ENCODE measurements at places on chromosomes 2 and 18.

DNA sequence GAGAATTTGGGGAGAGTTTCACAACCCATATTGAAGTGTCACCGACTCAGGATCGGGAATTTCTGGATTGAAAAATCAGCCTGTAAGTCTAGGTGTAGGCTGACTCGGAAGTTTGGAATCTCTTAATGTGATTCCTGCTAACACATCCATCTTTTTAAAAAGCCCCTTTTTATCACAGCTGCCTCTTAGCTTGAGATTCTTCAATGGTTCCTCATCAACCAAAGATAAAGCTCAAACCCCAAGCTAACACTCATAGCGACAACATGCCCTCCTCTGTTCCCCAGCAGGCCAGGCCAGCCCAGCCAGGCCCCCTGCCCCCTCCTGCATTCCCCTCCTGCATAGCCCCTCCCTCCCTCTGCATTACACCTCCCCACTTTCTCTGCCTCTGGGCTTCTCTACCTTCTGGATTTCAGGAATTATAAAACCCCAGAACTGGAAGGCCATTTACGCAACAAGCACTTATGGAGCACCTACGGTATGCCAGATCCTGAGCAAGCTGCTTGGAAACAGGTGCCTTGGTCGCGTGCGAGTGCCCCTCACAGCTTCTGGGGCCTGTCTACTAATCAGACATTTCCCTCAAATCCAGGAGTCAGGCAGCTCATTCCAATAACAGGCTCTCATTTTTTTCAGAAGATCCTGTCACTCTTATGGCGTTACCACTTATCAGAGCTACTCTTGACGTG lies 63.4 kb downstream of the EMX1 start:
- DNase-seq, result no peak

DNA sequence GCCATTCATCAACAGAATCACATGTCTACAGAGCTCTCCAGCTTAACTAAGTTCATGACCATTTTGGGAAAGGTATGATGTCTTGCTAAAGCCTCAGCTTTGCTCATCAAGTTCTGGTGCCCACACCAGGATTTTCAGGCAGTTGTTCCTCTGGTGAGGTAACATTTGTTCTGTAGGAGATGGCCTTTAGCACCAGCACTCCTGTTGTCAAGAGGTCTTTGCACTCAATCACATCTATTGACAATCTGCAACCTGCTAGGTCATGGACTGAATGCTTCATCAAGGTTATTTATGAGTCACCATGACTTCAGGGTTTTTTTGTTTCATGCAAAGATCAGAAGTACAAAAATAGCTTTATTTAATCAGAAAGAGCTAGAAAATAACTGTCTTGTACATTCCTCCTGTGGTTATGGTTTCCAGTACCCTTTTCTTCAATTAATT lies 36.6 kb upstream of the VIT start:
- no peak for DNase-seq

DNA sequence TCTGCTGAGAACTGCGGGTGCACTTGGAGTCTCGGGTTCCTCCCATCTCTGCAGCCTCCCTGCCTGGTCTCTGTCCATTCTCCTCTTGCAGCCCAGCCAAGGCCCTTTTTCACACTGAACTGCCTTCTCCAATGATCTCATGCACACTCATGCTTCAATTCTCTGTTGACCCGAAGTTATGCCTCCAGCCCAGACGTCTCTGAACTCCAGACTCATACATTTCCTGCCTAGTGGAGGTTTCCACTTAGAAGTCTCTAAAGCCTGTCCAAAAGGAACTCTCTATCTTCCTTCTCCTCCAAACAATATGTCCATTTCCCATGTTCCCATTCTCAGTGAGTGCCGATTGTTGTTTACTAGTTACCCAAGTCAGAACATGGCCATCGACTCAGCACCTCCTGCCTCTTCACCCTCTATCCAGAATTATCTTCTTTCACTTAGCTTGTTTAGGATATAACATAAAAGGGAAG lies 155.2 kb downstream of the IRS1 start:
- DNase-seq, result no peak

DNA sequence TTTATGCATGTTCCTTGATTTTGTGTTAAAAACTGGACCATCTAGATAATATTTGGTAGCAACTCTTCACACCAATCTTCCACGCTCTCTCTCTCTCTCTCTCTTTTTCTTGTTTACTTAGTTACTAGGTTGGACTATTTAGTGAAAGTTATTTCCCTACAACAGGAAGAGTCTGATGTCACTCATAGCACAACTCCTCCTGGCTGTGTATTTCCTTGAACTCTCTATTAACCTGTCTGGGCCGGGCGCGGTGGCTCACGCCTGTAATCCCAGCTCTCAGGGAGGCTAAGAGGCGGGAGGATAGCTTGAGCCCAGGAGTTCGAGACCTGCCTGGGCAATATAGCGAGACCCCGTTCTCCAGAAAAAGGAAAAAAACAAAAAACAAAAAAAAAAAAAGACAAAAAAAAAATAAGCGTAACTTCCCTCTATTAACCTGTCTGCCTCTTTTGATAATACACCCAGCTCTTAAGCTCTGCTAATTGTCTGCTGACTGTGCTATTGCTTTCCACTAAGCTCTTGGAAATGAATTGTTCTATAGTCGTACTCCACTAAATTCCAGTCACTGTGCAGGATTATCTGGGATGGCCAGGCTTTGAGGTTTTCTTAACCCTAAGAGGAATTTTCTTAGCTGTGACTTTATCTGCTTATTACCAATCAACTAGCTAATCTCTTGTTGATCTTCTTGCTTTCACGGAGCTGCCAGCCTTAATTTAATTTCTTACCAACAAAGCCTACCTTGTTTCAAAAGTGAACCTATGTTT lies 18.1 kb upstream of the CDH19 start:
- DNase-seq, result no peak

DNA sequence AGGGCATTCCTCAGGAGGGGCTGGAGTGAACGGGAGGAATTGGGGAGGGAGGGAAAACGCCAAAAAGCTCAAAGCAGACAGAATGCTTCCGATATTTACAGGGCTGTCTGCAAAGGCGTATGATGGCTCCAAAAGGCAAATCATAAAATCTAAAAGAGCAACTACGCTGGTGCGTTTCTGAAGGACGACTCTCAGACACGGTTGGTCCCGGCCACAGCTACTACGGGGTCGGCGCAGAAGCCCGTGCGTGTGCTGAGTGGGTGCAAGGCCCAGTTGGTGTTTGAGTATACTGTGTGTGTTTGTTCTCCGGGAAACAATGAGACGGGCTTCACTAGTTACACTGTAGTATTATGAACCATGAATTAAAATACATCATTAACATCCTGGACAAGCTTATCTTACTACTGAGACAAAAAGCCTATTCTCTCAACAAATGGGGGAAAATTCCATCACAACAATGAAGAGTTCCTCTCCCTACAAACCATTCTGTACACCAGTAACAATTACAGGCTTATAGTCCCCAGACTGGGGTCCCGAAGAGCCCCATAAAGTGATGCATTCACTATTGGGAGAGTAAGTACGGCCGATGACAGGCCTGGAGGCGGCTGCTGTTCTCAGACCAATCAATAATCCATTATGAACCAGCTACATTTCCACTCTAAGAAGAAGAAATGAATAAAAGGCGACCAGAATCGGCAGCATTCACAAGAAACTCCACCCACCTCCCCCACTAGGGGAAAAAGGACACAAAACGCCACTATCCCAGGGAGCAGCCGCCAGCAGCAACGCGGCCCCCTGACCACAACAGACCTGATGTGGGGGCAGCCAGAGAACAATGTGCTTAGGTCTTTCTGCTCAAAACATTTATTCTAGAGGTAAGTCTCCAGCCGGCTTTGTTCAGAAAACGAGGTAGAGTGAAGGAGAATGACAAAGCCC lies 43.4 kb downstream of the ZNF516 start:
- no peak for DNase-seq

- no peak for DNase-seq
Measured at GRCh38 chr2:161576421-161576820, 47.8 kb upstream of the SLC4A10 start.

DNA sequence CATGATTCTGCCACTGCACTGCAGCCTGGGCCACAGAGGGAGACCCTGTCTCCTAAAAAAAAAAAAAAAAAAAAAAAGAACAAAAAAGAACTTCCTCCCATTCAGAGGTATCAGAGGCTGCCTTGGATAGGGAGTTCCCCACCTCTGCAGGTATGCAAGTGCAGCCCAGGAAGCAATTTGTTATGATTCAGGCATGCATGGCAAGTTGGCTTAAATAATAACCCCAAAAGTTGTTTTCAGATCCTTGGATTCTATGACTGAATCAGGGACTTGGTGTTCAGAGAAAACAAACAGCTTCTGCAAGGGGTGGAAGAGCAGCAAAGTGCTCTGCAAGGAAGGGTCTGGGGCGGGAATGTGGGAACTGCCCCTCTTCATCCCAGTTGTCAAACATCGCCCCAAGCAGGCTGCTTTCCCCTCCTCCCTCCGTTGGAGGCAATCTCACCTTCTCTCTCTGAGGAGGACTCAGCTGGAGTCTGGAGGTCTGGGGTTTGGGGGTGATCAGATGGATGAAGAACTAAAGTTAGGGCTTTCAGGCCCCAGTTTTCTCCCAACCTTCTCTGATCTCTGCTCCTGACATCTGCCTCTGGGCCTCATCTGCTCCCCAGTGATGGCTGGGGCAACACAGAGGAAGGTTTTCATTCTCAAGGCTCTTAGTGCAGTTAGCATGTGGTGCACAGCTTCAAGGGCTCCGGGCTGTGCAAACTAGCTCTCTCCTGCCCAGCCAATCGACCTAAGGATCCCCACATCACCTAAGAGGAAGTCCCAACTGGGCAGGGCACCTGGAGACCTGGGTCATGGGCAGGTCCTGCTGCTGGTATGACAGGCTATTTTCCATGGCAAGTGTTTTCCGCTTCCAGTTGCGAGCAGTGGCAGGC lies 3.5 kb upstream of the GDF7 start:
- DNase-seq, result no peak

- no peak for DNase-seq
Measured at GRCh38 chr18:41146301-41146700, 808.7 kb upstream of the PIK3C3 start.

DNA sequence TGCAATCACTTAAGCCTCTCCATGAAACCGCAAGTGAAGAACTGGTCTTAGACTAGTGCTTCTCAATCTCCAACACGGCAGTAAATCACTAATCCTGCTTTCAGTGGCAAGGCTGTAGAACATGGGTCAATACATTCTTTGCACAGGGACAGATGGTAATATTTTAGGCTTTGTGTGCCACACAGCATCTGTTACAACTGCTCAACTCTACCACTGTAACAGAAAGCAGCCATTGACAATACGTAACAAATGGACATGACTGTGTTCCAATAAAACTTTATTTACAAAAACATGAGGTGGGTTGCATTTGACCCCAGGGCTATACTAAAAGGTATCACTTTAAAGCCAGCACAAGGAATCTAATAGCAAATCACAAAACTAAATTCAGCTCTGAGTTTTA lies 51.1 kb downstream of the RNF152 start:
- DNase-seq, result no peak

GRCh38 chr18:57659460-57660102 lies 37.9 kb upstream of the NARS1 start:
- DNase-seq, result no peak

GRCh38 chr2:61585383-61585782 lies 47.2 kb upstream of the XPO1 start:
- DNase-seq, result no peak

DNA sequence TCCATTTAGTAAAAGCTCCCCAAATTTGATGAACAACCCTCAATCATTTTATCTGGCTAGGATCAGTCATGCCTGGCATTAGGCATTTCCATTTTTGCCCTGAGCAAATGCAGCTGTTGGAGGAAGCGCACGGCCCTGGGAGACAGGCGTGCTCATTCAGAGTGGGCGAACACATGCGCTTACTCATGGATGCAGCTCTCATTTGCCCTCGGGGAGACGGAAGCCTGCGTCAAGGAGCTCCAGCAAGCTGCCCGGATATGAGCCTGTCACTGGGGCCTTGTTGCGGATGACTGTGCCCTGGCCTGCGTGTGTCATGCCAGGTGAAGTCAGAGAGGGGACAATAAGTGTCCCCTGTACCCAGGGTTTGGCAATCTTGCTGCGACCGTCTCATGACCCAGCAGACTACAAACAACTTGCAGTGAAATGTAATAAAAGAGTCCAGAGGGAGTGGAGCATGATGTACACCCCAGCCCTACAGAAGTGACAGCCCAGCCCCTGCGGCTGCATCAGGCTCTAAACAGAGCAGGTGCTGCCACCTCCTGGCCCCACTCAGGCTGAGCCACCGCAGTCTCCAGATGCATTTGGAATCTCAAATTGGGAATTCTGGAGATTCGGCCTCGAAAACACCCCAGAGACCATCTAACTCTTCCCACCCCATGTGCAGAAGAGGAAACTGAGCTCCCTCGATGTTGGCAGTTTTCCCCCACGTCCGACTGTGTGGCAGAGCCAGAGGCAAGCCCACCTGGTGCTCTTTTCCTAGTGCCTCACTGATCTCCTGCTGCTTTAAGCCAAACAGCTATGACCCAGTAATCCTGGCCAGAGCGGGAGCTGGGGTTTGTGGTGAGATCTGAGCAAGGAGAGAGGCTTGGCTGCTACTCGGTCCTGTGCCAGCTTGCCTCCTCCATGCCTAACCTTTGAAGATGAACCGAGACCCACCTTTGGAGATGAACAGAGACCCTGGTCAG lies 105.0 kb upstream of the ALK start:
- peak; percentile 17 for DNase-seq

DNA sequence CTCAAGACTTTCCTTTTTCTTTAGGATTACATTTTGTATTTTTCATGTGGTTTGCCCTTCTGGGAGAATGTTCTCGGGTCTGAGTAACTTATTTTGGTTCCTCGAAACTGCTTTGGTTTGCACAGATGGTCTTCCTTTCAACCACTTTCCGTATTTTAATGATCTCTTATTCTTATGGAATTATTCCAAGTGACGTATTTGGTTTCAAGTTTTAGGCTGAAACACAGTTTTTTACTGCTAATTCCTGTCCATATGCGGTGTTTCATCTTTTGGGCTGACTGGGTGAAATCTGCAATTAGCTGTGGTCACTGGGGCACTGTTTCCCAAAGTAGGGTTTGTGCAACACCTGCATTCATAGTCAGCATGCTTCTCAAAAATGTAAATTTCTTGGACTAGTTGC lies 122.7 kb downstream of the CAPN13 start:
- DNase-seq, result no peak

- no peak for DNase-seq
Measured at GRCh38 chr2:33230195-33230594, 246.3 kb upstream of the RASGRP3 start.

- no peak for DNase-seq
Measured at GRCh38 chr2:126652323-126652891, 3.6 kb upstream of the GYPC start.

- no peak for DNase-seq
Measured at GRCh38 chr2:72913486-72914205, 3.7 kb upstream of the EMX1 start.

DNA sequence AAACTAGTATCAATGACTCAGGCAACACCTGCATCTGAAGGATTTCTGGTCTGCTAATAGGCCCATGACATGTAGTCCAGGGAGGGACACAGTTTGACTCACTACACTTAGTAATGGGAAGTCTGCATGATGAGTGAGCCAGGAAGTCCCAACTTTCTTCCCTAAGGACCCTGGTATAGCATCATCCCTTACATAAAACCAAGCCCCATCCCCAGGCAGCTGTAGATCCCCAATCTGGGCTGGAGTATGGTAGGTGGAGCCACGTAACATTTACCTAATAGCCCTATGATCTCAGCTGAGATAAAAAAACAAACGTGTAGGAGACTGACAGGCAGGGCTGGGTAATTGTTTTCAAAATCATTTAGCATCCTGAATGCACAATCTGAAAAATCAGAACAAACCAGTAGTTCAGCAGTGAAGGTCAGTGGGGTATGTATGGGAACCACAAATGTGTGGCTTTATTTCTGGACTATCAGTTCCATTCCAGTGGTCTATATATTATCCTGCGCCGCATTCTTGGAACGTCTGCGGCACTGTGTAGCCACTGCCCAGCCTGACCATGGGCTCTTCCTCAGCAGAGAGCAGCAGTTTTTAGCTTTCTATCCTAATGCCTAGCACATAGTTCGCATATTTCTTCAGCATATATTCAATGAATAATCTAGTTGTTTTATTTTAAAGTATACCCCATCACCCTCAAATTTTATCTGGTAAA lies 33.5 kb downstream of the EPB41L3 start:
- DNase-seq, result no peak
